ENCODE measurements at places on chromosomes 3 and 15.

- no peak for DNase-seq
Observed at GRCh38 chr15:100037901-100038300, 303.9 kb downstream of the ADAMTS17 start.

- no peak for DNase-seq
Observed at GRCh38 chr3:157023226-157023625, 136.7 kb downstream of the CCNL1 start.

DNA sequence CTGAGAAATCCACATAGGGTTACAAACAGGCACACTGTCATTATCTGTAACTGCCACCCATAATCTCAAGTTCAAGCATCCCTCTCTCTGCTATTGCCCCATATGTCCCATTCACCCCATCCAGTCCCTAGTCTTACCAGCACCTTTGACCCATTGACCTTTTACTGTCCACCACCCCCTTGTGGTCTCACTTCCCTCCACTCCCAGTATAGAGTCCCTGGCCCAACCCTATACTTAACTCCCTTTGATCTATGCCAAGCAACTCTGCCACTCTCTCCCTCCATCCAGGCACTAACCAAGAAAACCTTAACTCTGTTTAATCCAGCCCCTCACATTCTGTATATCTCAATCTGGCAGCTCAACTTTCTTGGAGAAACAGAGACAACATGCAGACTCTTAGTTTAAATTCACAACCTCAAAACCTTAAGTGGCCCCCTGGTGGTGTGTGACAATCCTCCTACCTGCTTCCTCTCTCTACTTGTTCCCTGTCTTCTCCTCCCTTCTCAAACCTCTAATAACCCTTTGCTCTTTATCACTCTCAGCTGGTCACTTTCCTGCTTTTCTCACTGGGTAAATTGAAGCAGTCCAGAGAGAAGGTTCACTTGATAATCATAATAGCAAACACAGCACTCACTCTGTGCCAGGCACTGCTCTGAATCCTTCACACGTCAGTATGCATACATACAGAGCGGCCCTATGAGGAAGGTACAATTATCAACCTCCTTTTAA lies 162.7 kb downstream of the STT3B start:
- DNase-seq = peak; percentile 31

DNA sequence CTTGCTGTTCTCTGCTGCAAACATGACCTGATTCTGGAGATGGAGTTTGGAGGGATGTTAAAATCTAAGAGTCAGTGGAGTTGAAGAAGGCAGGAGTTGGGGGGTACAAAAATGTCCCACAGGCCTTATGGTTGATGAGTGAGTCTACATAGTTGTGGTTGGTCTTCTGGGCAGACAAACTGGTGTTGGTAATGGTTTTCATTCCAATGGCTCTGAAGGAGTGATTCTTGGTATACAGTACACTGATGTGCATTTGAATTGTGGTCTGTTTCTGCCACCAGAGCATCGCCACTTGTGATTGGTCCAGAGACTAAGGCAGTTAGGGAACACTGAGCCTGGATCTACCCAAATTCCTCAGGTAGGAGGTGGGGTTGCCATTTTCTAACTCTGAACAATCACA lies 514.1 kb upstream of the CFAP20DC start:
- no peak for DNase-seq

DNA sequence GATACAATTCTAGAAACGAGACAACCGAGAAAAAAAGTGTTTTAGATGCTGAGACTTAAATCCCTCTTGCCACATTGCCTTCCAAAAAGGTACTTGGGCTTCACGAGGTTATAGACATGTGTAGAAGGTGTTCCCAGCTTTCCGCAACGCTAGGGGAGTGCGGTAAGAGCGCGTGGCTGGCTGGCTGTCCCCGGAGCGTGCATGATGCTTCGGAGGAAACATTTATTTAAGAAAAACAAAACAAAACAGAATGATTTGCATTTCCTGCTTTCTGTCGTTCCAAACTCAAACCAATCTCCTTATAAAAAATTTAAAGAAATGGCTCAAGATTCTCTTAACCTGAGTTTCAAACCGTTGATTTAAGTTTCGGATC lies 841 bp downstream of the SLC6A20 start:
- no peak for DNase-seq

DNA sequence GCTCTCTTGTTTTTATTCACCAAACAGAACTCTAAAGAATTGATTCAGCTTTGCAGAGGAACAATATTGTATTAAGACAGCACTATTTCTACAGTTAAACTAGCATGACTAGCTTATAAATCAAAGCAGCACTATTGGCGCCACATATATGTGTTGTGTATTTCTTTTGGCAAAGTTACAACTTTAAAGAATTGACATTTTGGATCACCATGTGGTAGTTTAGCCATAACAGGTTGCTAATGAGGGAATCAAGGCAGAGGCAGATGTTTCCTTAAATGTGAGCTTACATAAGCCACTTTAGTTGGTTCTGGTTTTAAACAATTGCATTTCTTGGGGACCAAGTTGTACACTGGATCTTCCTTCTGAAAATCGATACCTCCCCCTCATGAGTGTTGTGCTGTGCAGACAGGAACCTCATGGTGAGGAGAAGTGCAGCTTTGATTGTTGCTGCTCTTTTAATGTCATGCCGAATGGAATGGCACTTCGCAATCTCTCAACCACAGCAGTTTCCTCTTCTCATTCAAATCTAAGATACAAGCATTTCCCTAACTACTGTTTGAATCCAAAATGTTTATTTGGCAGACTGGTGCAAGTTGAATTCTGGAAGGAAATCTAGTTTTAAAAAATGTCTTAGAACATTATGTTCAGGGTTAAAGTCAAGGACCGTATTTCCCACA lies 151.2 kb downstream of the MYRIP start:
- no peak for DNase-seq

DNA sequence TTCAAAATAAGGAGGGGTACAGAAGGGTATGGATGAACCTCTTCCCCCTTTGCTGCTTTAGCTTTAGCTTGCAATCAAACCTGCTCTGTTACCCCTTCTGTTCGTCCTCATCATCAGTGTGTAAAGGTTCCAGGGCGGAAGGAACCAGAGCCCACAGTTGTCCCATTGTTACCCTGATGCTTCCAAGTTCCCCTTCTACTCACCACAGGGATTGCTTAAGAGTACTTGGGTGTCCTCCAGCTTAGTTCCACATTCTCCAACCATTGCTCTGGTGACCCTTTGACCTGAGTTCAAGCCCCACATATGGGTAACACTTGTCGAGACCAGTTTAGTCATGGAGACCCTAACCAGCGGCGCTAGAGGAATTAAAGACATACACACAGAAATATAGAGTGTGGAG lies 1080.1 kb upstream of the ALCAM start:
- DNase-seq = no peak
